ENCODE measurements at places on chromosomes 7 and 10. TPM values are rescaled to one million over a fixed set of nuclear protein-coding genes. Genes with fewer than 3 reads are reported as not detected.

DNA sequence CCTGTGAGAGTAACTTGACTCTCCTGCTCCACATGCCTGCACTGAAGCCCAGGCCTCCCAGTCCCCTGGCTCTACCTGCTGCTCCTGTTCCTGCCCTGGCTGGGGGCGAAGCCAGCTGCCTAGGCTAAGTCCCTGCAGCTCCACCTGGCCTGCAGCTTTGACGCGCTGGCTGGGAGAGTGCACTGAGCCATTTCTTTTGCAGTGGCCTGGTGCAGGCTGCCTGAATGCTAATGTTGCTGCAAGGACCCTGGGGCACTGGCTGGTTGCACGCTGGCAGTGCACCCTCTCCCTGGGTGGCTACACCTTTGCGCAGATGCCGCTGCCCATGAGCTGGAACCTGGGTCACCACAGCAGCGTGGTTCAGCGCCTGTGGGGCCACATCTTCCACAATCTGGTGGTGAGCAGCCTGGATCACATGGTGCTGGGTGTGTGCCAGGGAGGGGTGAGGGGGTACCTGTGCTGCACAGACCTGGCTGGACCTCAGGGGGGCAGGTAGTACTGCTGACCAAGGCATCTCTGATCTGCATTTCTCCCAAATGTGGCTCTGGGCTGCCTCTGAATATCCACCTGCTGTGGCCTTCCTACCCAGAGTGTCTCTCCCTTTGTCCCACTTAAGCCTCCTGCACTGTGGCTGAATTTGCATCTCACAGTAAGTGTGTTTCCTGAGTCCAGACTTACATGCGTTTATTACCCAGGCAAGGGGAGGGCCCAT is 20.0 kb downstream of the IMPDH1 start:
- no peak overlapping the region for H3K27ac ChIP-seq
- no peaks in the 10 kb centered on the region for H3K4me1 ChIP-seq
- DNase-seq: no peak
- peaks cover 14% of the 10 kb centered on the region for H3K36me3 ChIP-seq

DNA sequence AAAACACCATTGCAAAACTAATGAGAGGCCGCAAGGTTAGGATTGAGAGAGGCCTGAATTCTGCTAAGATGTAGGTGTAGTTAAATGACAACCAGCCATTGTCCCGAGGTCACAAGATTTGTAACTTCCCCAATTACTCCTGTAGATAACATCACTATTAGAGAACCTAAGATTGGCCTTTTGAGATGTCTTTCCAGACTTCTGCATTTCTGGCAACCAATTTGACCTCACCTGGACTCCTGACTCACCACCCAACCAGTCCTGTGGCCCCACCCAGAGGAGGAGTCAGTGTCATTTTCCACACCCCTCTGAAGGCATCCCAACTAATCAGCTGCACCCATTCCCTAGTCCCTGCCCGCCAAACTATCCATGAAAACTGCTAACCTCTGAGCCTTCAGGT is 115.7 kb downstream of the PRKAG2 start:
- H3K4me3 ChIP-seq: no peak overlapping the region
- H3K4me1 ChIP-seq: peaks cover 7% of the 10 kb centered on the region
- no peaks in the 10 kb centered on the region for H3K27me3 ChIP-seq
- H3K36me3 ChIP-seq: no peaks in the 10 kb centered on the region
- no peak overlapping the region for H3K27ac ChIP-seq

- no peaks in the 10 kb centered on the region for H3K27me3 ChIP-seq
- no peaks in the 10 kb centered on the region for H3K36me3 ChIP-seq
- peaks cover 2% of the 10 kb centered on the region for H3K4me1 ChIP-seq
- DNase-seq: no peak
These were observed 95.0 kb downstream of the CABCOCO1 start for GRCh38 chr10:61757525-61758397.

DNA sequence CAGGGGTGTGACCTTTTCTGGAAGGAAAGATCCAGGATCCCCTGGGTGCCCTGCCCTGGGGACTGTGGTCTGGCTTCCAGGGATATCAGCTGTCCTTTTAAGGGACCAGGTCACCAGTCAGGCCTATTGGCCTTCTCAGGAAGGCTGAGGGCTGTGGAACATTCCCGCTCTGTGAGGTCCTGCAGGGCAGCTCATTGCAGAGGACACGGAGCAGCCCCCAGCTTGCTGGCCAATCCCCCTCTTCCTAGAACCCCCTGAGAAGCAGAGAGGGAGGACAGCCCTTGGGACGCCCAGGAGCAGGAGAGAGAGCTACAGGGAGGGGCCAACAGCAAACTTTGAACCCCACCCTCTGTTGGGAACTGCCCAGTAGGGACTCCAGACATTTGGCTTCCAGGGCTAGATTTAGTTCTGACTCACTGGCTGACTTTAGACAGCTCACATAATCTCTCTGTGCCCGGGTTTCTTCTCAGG is 67.9 kb upstream of the COL13A1 start:
- H3K4me1 ChIP-seq: peaks cover 7% of the 10 kb centered on the region
- no peaks in the 10 kb centered on the region for H3K36me3 ChIP-seq
- no peak for DNase-seq
- no peak overlapping the region for H3K27ac ChIP-seq
- H3K4me3 ChIP-seq: no peak overlapping the region
- H3K27me3 ChIP-seq: no peaks in the 10 kb centered on the region

- no peak overlapping the region for H3K27ac ChIP-seq
- H3K4me1 ChIP-seq: peaks cover 7% of the 10 kb centered on the region
- H3K36me3 ChIP-seq: no peaks in the 10 kb centered on the region
- DNase-seq: no peak
- H3K4me3 ChIP-seq: no peak overlapping the region
These were observed 158.4 kb upstream of the ADARB2 start for GRCh38 chr10:1895691-1896090.

DNA sequence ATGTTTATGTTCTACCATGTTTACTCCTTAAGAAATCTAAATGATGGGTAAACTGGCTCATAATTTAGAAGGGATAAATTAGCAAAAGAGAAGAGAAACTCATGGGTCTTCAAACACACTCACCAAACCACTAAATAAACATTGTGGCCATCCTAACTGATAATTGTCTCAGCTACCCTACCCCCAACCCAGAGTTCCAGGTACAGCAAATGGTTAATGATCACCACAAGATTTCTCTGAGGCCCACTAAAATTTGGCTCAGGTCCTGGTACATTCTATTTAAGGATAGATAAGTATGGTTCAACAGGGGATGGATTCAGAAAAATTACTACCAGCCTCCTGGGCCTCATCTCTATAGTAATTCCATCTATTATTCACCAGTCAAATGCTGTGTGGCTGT is 21.4 kb downstream of the SLC25A13 start:
- DNase-seq: no peak
- H3K4me1 ChIP-seq: peaks cover 30% of the 10 kb centered on the region
- H3K36me3 ChIP-seq: no peaks in the 10 kb centered on the region
- no peak overlapping the region for H3K27ac ChIP-seq
- H3K27me3 ChIP-seq: no peaks in the 10 kb centered on the region

DNA sequence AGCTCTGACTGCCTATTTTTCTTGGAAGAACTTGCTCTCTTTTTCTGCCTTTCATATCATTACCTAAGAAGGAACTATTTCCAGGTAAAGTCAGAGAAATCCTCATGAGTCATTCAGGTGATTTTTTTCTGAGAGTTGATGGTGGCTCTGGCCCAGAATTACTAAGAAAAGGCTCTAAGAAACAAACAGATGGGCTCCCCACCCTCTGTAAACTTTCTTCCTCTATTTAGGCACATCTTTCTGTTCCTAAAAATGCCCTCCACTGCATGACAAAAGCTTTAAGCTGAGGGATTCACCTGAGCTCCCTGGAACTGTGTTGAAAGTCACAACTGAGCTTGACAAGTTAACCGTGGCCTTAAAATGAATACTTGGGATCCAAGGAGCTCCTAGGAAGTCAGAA is 1.6 kb downstream of the OLAH start:
- no peaks in the 10 kb centered on the region for H3K36me3 ChIP-seq
- no peak overlapping the region for H3K27ac ChIP-seq
- no peaks in the 10 kb centered on the region for H3K27me3 ChIP-seq

The PLXDC2 gene
- total RNA-seq: 0.90 TPM

- no peaks in the 10 kb centered on the region for H3K27me3 ChIP-seq
- H3K4me3 ChIP-seq: no peak overlapping the region
- no peak for DNase-seq
- H3K27ac ChIP-seq: no peak overlapping the region
These were observed 19.1 kb upstream of the GJD4 start for GRCh38 chr10:35585903-35586535.

The PILRA gene
- total RNA-seq: 5.7 TPM

DNA sequence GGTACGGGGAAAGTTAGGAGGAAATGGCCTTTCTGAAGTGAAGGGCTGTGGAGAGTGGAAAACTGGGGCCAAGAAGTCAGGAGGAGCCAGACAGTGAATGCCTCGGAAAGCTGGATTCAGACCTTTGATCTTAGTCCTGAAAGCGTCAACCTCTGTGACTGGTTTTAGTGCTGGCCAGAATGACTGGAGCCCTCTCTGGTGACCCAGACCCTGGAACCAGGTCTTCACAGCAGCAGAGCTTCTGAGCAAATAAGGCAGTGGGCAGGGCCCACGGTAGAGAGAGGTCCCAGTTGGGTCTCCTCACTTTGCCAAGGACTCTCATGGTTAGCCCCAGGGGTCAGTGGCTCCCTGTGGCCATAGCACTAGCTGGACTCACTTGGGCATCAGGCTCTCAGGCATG is 157.7 kb upstream of the EEPD1 start:
- no peak overlapping the region for H3K27ac ChIP-seq
- H3K4me1 ChIP-seq: no peaks in the 10 kb centered on the region
